ENCODE measurements at places on chromosomes 12 and 14. TPM values are rescaled to one million over a fixed set of nuclear protein-coding genes. Genes with fewer than 3 reads are reported as not detected.

- H3K36me3 ChIP-seq, result peaks cover 2% of the 10 kb centered on the region
- H3K27ac ChIP-seq, result no peak overlapping the region
- H3K27me3 ChIP-seq, result peaks cover 19% of the 10 kb centered on the region
- DNase-seq, result no peak
- peaks cover 4% of the 10 kb centered on the region for H3K4me1 ChIP-seq
These were observed 78.5 kb downstream of the MYRFL start for GRCh38 chr12:69903548-69903947.

- H3K27ac ChIP-seq, result no peak overlapping the region
- no peak overlapping the region for H3K4me3 ChIP-seq
These were observed 275.6 kb downstream of the AACS start for GRCh38 chr12:125340791-125341190.

DNA sequence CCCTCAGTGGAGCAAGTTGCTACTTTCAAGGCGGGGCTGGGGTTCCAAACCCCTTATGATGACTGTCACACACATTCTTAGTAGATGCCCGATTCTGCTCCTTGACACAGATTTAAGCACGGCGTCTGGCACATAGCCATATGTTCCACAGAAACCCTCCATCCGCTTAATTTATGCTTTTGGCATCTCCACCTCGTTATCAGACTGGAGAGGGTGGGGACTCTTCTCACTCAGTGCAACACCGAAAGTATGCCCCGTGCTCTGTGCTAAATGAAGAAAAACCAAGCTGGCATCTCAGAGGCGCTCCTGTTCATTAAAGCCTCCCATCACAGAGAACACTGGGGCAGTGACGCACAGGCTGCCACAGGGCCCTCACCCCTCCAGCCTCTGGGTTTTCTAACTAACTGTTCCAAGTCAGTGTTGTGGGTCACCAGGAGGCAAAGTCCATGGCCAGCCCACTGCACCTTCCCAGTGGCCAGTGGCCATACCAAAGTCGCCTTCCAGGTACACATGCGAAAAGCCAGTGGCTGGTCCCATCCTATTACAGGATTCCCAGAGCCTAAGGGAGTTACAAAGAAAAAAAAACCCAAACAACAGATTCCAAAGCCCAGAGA, 27.3 kb downstream of the CCDC88C start:
- H3K27me3 ChIP-seq, result no peaks in the 10 kb centered on the region
- H3K27ac ChIP-seq, result peak overlapping the region; percentile 95
- H3K36me3 ChIP-seq, result peaks cover 2% of the 10 kb centered on the region
- peaks cover 56% of the 10 kb centered on the region for H3K4me1 ChIP-seq

DNA sequence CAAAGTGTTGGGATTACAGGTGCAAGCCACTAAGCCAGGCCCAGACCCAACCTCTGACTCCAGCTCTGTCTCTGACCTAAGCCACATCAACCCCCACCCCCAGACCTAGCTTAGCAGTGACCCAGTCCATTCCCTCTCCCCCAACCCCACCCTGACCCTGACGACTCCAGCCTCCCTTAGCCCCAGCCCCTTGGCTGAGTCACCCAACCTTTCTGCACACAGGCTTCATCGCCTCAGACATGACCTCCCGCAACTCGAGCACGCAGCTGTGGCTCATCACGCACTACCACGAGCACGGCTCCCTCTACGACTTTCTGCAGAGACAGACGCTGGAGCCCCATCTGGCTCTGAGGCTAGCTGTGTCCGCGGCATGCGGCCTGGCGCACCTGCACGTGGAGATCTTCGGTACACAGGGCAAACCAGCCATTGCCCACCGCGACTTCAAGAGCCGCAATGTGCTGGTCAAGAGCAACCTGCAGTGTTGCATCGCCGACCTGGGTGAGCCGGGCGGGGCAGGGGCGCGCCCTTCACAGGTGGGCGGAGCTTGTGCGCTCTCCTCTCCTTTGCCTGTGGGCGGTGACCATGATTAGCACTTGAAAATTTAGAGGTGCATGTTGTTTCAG, 7.8 kb downstream of the ACVRL1 start:
- H3K4me1 ChIP-seq, result no peaks in the 10 kb centered on the region
- H3K27me3 ChIP-seq, result peaks cover 18% of the 10 kb centered on the region
- H3K27ac ChIP-seq, result no peak overlapping the region
- H3K4me3 ChIP-seq, result no peak overlapping the region

DNA sequence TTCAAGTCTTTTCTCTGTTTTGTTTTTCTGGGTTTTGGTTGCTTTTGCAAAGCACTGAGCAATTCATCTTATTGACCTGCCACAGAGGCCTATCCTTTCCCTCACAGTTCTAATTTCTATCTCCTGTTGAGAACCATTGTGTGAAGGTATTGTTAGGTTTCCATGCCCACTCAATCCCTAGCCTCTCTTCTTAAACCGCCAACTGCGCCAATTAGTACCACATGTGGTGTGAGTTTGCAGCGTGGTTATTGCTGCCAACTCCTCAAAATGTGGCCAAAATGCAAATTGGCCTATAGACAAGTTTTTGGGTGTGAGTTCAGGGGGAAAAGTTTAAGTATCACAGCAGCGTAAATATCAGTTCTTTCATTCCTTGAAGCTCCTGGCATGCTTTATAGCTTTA, 232.6 kb downstream of the FLRT2 start:
- no peak for DNase-seq
- H3K27ac ChIP-seq, result no peak overlapping the region
- H3K27me3 ChIP-seq, result no peaks in the 10 kb centered on the region
- no peaks in the 10 kb centered on the region for H3K36me3 ChIP-seq
- H3K4me1 ChIP-seq, result no peaks in the 10 kb centered on the region
- H3K4me3 ChIP-seq, result no peak overlapping the region

DNA sequence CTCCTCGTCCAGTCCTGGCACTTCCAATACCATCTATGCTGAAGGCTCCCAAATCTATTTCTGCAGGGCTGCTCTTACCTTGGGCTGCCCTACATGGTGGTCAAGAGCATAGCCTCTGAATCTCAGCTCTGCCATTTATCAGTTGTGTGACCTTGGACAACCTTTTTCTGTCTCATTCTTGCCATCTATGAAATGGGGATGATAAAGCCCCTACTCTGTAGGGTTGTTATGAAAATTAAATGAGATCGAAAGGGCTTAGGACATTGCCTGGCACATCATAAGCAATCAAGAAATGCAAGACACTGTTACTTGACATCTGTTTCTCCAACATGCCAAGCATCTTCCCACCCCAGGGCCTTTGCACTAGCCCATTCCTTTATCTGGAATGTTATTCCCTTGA, 45.5 kb upstream of the GPATCH2L start:
- peaks cover 40% of the 10 kb centered on the region for H3K27me3 ChIP-seq
- no peak overlapping the region for H3K4me3 ChIP-seq
- H3K36me3 ChIP-seq, result no peaks in the 10 kb centered on the region
- no peak overlapping the region for H3K27ac ChIP-seq
- DNase-seq, result no peak

DNA sequence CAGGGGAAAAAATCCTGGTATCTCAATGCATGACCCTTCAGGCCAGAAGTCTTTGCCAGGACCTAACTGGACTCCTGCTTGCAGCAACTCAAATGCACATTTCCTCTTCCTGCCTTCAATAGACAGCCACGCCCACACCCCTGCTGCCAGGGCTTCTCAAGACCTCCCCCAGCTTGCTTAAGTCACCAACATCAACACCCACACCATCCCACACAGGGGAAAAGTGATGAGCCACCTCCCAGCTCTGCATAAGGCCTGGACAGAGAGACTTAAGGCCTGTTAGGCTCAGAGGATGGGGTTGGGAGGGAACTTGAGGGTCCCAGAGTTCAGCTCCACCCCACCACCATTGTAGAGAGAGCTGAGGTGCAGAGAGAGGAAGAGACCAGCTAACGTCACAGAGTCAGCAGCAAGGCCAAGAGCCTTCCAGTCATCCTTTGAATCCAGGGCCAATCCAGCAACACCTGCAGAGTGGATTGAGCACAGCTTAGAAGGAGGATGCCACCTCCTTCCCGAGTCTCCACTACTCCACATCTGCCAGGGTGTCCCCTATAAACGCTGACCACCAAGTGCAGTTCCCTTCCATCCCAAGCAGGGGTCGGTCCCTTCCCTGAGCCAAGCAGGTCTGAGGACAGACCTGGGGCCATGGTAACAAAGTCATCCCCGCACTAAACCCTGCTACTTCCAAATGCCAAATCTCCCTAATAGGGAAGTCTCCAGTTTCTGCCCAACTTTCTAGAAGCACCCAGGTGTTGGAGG, 50.0 kb downstream of the KDM2B start:
- H3K36me3 ChIP-seq, result peaks cover 5% of the 10 kb centered on the region
- DNase-seq, result peak; percentile 29
- H3K4me3 ChIP-seq, result peak overlapping the region; percentile 63
- no peaks in the 10 kb centered on the region for H3K27me3 ChIP-seq

- no peak overlapping the region for H3K4me3 ChIP-seq
- H3K27ac ChIP-seq, result no peak overlapping the region
- H3K36me3 ChIP-seq, result peaks cover 2% of the 10 kb centered on the region
- peaks cover 9% of the 10 kb centered on the region for H3K4me1 ChIP-seq
- peaks cover 31% of the 10 kb centered on the region for H3K27me3 ChIP-seq
These were observed 411.6 kb upstream of the CCDC196 start for GRCh38 chr14:66074537-66074936.

DNA sequence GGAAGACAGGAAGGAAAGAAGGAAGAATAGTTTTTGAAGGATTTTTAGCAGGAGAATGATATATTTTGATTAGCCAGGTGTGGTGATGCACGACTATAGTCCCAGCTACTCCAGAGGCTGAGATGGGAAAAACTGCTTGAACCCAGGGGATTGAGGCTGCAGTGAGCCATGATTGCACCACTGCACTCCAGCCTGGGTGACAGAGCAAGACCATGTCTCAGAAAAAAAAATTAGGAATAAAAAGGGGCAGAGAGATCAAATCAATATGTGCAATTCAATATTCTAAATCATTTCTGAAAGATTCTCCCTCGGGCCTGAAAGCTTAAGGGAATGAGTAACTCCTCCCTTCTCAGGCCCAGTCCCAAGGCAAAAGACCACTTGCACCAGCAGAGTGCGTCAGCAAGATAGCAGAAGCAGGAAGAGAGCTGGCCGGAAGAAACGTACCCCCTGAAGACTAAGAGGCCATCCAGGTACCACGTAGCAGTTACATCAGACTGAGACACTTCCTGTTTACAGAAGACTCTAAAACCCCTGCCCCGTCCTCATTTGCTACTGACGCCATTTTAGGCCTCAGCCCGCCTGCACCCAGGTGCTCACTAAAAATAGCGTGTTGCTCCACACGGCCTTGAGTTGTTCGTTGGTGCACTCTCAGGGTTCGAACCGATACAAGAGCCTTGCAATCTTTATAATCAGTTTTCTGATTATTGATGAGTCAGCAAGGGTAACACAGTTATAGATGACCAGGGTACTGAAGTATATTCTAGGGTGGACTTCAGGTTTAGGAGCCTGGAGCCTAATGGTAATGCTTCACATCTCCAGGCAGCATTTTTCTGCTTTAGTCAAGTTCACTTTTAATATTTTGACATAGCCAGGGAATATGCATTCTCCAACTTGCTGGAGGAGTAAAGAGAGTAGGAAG, 57.7 kb upstream of the CSRP2 start:
- no peaks in the 10 kb centered on the region for H3K36me3 ChIP-seq
- H3K27ac ChIP-seq, result no peak overlapping the region

- peaks cover 12% of the 10 kb centered on the region for H3K4me1 ChIP-seq
- H3K27ac ChIP-seq, result peak overlapping the region; percentile 88
- DNase-seq, result peak; percentile 11
- peak overlapping the region; percentile 88 for H3K4me3 ChIP-seq
- H3K27me3 ChIP-seq, result no peaks in the 10 kb centered on the region
- H3K36me3 ChIP-seq, result peaks cover 3% of the 10 kb centered on the region
These were observed 228.1 kb upstream of the AMIGO2 start for GRCh38 chr12:47307680-47308399.

DNA sequence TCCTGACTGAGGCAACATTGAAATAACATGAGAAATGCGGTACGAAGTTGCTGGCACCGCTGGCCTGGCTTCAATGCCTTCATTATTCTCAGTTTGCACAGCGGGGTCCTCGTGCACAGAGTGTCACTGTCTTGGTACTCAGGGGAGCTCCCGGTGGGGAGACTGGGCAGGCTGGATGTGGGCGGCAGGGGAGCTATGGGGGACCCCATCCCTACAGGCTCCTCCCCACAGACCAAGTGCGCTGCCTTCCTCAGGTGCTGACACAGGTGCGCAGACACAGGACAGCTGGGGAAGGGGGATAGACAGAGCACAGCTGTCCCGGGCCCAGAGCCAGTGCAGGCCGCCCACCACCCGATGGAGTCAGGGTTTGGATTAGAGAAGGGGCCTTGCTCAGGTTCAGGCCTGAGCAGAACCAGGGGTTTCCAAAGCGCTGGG, 270.1 kb downstream of the ADGRD1 start:
- no peak overlapping the region for H3K4me3 ChIP-seq
- no peak for DNase-seq
- peaks cover 6% of the 10 kb centered on the region for H3K4me1 ChIP-seq
- peaks cover 4% of the 10 kb centered on the region for H3K36me3 ChIP-seq

GRCh38 chr14:54719406-54719805, 152.5 kb downstream of the SAMD4A start:
- peaks cover 25% of the 10 kb centered on the region for H3K27me3 ChIP-seq
- DNase-seq, result no peak
- no peak overlapping the region for H3K4me3 ChIP-seq
- no peak overlapping the region for H3K27ac ChIP-seq
- H3K4me1 ChIP-seq, result peaks cover 5% of the 10 kb centered on the region

SLC6A15 gene
- total RNA-seq, result not detected

RNASE3 gene
- not detected for total RNA-seq

SYCP3 gene
- 0.29 TPM for total RNA-seq

TAS2R20 gene
- 1.7 TPM for total RNA-seq

DIO2 gene
- not detected for total RNA-seq

KRT79 gene
- not detected for total RNA-seq

FAIM2 gene
- 0.05 TPM for total RNA-seq

LRP1 gene
- total RNA-seq, result 11.6 TPM

Measured in T-helper 17 cell (primary cell).